ENCODE measurements at places on chromosomes 6 and 20.

DNA sequence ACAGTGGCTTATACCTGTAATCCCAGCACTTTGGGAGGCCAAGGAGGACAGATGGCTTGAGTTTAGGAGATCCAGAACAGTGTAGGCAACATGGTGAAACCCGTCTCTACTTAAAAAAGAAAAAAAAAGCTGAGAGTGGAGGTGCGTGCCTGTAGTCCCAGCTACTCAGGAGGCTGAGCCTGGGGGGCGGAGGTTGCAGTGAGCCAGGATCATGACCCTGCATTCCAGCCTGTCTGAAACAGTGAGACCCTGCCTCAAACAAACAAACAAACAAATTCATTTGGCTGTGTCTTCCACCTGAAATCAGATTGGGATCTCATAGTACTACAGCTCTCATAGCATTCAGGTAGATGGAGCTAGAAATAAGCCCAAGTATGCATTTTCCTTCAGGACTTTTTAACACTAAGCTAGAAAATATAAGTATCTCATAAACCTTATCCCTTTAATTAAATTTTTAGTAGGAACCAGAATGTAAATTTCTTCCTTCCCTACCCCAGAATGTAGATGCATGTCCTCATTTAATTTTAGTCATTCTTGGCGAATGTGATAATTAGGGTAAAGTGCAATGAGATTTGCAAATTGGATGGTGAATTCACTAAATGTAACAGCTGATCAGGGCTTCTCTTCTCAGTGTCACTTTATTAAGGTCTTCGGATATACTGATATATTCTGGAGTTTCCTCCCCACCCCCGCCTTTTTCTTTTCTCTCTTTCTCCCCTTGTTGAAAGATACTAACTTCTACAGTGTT, 190.4 kb downstream of the CDKAL1 start:
- DNase-seq, result no peak

DNA sequence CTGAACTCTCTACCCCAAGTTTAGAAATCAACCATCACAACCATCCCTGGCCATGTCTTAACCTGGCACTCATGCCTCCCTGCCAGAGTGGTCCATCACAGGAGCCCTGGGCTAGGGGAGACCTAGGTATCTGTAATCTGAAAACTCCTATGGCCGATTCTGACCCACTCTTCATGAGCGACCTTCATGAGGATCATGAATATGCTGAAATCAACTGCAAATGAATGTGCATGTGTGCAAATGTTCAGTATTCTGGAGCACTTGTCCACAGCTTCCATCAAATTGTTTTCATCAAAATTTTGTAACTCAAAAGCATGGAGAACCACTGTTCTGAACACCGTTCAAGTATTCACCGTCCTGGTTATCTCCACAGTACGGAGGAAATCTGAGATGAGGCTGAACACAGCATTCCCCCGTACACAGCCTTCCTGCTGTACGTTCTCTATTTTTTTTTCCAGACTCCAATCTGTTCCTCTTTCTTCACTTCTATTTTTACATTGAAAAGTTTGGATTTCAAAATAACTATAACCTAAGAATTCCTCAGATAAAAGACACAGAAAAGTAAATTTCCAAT, 17.7 kb downstream of the METTL24 start:
- no peak for DNase-seq

DNA sequence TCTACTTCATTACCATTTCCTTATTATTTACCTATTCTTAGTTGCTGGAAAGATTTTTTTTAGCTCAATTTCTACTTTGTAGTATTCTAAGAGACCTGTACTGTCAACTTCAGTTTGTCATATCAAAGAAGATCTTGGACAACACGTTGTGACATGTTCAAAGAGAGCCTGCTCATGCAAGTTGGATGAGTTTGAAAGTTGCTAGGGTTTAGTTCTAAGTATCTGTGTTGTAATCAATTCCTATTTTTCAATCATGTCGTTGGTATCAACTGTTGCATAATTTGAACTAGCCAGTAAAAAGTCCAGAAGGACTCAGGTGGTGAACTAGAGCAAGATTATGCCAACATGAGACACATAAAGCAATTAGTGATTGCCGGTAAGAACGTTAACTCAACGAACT, 30.2 kb downstream of the PKIB start:
- no peak for DNase-seq

GRCh38 chr6:115773741-115774140, 286.9 kb downstream of the FRK start:
- DNase-seq, result no peak

- no peak for DNase-seq
These were observed 121.0 kb downstream of the MRPL14 start for GRCh38 chr6:44006123-44006871.

DNA sequence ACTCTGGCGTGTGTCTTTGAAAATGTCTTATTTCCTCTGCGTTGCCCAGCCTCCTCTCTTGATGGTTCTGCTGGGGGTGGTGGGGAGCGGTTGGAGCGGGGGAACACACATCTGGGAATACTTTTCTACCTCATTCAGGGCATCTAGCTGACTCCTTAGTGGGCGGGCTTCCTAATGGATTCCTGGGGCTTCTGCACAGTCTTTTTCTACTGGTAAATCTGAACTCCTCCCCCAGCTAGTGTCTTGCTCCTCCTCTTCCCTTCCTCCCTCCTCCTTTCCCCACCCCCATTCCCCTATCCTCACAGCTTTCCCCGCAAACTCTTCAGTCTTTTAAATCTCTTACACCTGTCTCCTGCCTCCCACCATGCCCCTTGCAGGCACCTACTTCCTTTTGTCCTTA, 74.4 kb downstream of the PRL start:
- DNase-seq, result no peak

DNA sequence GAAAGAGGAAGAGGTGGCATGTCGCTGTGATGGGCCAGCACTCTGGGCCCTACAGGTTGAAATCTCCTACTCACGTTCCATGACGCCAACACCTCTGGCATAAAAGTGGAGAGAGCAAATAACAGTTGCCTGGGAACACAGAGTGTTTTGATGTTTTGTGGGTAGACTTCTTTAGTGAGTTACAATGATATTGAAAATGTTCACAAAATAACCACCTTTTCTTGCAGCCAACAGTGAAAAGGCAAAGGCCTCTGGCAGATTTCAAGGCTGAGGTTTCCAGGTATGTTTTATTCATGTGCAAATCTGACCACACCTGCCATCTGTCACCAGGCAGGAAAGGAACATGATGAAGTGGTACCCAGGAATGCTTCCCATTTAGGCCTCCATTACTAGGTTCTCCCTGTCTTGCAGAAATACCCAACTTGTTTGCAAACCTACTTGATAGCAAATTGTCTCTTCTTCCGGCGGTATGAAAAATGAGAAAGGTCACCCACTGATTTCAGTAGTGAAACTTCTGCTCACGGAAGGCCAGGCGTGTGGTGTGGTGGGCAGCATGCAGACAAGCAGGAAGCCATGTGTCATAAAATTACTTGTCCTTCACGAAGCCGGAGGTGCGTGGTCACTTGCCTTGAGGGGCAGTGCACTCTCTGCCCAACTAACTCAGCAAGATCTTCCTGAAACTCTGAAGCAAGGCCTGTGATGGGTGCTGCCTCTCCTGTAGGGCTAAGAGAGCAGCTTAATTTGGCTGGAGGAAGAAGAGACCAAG, 299.1 kb upstream of the PRDM1 start:
- no peak for DNase-seq

DNA sequence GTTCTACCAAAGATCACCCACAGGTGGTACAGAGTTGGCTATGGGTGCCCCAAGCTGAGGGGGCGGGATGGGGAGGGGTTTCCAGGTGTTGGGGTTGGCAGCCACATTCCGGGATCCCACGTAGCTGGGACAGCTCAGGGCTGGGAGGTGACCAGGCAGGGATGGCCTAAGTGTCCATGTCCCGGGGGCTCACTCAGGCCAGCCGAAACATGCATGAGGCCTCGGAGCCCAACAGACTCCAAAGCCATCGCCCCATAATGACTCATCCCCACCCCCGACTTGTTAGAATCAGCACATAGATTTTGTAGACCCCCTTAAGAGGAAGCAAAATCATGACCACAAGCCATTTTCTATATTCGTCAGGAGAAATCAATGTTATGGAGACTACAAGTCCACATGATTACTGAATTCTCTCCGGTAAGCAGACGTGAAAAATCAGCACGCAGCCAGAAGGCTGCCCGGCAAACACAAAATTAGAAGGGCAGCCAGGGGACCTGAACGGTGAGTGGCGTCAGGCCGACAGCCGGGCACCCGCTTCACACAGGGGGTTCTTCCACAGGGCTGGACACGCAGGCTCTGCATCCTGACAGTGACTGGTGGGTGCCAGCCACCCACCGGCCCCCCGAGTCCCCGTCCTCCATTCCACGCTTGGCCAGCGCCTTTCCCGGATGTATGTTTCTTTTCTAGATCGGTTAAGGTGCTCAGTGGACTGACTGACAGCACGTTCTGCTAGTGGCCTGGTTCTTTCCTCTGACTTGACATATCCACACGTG, 81.2 kb downstream of the RAMACL start:
- DNase-seq, result no peak

DNA sequence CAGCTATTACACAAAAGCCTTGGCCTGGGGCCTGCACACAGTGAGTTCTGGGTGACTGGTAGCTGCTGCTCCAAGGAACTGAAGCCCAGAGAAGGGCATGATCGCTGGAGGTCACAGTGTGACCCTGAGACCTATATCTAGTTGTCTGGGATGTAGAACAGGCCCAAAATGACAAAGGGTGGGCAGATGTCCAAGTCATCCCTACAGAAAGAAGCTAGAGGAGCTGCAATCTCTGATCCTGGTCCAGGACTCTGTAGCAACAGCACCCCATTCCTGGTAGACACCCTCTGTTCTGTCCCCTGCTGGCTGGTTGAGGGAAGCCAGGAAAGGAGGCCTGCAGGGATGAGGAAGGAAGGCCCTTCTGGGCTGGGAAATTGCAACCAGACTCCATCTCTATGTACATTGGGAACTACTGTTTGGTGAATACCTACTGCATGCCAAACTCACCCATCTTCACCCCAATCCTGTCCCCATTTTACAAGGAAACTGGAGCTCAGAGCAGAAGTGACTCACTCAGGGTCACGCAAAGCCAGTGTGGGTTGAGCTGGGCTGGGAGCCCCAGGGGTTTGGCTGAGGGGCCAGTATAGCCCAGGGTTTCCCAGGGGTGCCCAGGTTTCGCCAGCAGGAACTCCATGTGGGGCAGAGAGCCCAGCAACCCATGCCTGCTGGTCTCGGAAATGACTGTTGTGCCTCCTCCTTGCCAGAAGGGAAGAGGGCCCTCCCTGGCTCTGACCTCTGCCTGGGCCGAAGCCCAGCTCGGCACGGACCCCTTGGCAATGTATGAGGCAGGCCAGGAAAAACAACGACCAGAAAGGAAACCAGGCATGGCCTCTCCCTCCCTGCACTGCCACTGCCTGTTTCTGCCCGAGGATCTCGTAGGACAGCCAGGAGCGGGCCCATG, 44.9 kb upstream of the TLDC2 start:
- DNase-seq, result no peak

DNA sequence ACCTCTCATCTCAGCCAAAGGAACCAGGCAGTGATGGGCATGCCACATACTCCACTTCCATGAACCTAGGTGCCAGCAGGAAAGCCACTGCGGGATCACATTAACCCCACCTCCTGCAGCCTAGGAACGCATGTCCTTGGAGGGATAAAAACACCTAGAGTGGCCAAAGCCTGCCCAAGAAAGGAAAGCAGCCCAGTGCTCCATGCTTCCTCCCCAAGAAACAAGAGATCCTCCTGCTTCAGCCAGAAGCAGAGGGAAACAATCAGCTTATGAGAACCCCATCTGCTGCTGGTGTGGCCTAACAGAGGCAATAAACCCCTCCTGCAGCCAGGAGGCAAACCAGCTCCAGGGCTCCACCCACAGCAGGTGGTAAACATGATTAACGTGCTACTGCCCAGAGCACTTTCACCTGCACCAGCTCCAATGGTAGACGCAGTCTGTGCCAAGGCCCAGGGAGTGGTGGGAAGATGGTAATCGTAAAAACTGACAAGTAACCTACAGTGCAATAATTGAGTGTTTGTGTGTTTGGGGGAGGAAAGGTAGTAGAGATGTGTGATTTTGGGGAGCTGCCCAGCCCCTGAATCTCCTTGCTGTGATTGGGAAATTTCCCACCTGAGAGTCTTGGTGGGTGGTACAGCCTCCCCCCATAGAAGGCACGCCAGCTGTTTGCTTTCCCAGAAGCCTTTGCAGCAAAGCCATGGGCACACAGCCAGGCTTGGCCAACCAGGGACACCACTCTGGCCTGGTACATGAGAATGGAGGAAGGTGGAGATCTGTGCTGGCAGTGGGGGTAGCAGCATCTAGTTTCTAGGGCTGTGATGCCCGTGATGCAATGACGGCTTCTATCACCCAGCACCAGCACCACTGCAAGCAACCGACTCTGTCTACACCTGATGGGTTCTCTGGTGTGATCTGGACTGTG, 50.6 kb upstream of the TBC1D7 start:
- no peak for DNase-seq

All from foreskin melanocyte (primary cell).